T-helper 2 cell treated with Interferon-gamma antibody and Interleukin-4, amounts not matched to agents 5 μg/mL and 100 μg/mL, for 36 hours (primary cell): ENCODE measurements at places on chromosomes 5 and 9.
A peak's percentile ranks its signal among the peaks of the same experiment; 100 is the strongest.

DNA sequence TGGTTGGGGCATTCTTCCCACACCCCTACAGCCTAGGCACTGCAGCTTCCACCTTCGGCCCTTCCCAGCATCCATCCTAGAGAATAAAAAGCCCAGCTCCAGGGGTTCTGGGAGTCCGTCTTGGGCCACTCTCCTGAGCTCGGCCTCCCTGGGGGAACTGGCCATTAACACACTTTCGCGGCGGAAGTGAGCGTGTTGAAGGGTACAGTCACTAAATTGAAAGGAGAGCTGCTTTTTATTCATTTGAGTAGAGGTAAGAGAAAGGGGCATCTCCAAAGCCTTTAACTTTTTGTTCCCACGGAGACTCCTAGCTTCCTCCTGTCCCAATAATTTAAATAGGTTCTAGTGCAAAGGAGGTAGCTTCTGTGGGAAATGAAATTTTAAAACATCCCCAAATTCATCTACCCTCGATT, 31.0 kb upstream of the NFIB start:
- no peak overlapping the region for H3K4me3 ChIP-seq
- no peak for DNase-seq
- no peaks in the 10 kb centered on the region for H3K36me3 ChIP-seq
- H3K4me1 ChIP-seq = peaks cover 2% of the 10 kb centered on the region
- H3K27me3 ChIP-seq = peaks cover 38% of the 10 kb centered on the region

GRCh38 chr9:90044710-90045151, 439.9 kb downstream of the GADD45G start:
- peaks cover 3% of the 10 kb centered on the region for H3K27me3 ChIP-seq
- H3K27ac ChIP-seq = peak overlapping the region; percentile 0
- H3K4me1 ChIP-seq = peaks cover 12% of the 10 kb centered on the region
- H3K4me3 ChIP-seq = no peak overlapping the region

DNA sequence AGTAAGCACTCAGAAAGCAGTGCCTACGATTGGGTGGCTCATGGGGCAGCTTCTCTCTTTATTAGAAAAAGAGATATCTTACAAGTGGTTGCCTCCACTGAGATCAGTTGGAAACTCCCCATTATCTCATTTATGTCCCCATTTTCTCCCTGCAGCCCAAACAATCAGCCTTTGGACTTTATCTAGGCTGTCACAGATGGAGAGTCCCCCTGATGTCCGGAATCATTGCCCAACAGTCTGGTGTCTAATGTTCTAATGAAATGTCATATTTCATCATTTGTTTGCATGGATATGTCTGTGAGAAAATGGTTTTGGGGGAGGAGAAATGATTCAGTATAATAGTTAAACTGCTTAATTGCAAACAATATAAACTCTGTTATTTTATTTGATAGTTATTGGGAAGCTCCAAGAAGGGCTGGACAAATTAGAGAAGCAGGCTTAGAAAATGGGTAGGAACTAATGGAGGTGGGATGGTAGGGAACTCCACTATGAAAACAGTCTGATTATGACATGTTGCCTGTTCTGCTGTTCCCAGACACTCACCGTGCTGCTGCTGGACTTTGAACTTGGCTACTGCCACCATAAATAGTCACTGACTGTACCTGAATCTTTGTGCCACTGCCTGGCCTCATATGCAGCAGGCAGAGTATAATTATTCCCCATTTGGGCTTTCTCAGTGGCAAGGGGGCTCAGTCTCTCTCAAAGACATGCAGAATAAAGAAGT, 38.3 kb upstream of the SMAD5 start:
- no peaks in the 10 kb centered on the region for H3K36me3 ChIP-seq
- H3K27me3 ChIP-seq = peaks cover 22% of the 10 kb centered on the region
- no peaks in the 10 kb centered on the region for H3K4me1 ChIP-seq
- no peak for DNase-seq

- H3K4me1 ChIP-seq = peaks cover 12% of the 10 kb centered on the region
- no peak for DNase-seq
- peaks cover 2% of the 10 kb centered on the region for H3K36me3 ChIP-seq
- peak overlapping the region; percentile 90 for H3K4me3 ChIP-seq
- peaks cover 64% of the 10 kb centered on the region for H3K27me3 ChIP-seq
These were observed 586 bp upstream of the FCHO2 start for GRCh38 chr5:72955143-72955767.

DNA sequence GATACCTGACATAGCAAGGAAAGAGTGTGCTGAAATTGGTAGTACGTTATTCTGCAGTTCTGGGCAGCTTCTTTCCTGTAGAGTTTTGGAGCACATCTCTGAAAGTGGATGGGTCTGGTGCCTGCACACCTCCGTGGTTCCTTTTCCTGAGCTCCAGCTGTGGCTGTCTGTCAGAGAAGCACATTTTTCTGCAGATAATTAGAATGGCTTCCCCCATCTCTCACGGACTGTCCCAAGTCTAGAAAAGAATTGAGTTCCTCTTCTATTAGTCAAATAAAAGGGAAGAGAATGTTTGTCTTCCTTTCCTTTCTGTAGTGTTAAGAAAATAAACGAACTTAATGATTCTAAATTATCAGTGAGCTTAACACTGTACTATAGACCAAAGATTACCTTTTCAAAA, 55.7 kb downstream of the VCAN start:
- DNase-seq = no peak
- H3K36me3 ChIP-seq = no peaks in the 10 kb centered on the region
- peaks cover 6% of the 10 kb centered on the region for H3K27me3 ChIP-seq
- H3K27ac ChIP-seq = no peak overlapping the region

GRCh38 chr5:20360263-20360662, 372.3 kb upstream of the CDH18 start:
- no peak overlapping the region for H3K4me3 ChIP-seq
- H3K27me3 ChIP-seq = no peaks in the 10 kb centered on the region
- no peak overlapping the region for H3K27ac ChIP-seq
- DNase-seq = no peak
- no peaks in the 10 kb centered on the region for H3K36me3 ChIP-seq
- H3K4me1 ChIP-seq = no peaks in the 10 kb centered on the region

DNA sequence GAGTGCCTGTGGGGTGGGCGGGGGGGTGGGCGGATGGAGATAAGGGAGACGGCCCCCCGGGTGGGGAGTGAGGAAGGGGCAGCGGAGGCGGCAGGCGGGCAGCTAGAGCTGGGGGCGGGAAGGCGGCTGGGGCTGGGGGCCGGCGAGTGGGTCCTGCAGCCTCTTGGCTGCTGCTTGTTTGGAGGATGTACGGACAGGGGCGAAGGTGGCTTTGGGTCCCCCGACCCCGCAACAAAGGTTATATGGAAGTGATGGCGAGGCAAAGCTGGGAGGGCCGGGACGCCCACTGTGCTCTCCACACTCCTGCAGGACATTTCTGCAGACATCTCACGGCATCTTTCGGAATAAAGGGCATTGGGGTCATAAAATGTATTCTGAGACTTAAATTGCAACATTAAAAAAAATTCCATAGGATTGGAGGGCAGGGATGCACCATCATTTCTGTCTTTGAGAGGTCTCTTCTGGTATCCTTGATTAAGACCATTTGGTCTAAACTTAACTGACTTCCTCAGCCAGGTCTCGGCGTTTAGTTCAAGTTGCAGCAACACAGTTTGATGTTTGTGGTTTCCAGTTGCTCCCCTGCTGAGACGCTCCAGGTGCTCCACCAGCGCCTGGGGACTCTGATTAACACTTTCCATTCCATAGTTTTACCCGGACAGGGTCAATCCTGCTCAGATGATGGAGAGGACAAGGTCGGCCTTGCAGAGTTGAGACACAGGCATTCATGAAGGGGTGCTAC, 101.6 kb upstream of the SSBP2 start:
- H3K27ac ChIP-seq = peak overlapping the region; percentile 80
- H3K4me3 ChIP-seq = peak overlapping the region; percentile 84
- peak; percentile 16 for DNase-seq
- peaks cover 3% of the 10 kb centered on the region for H3K36me3 ChIP-seq
- H3K4me1 ChIP-seq = peaks cover 43% of the 10 kb centered on the region

DNA sequence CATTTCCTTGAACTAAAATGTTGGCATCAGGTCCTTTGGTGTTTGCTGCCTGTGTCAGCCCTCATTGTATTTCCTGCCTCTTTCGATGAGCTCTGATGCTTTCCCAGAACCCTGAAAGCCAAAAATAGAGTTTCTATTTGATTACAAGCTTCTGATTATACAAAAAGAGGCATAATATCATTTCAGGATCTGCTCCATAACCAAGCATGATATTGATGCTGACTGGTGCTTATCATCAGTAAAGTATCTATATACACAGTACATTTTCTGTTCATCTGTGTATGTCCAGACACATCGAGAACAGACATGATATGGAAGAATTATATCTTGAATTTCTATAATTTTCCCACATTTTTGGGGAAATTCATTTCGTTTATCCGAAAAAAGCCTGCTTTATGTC, 58.6 kb downstream of the SEMA6A start:
- no peak overlapping the region for H3K4me3 ChIP-seq
- H3K4me1 ChIP-seq = no peaks in the 10 kb centered on the region
- no peaks in the 10 kb centered on the region for H3K27me3 ChIP-seq
- DNase-seq = no peak
- no peaks in the 10 kb centered on the region for H3K36me3 ChIP-seq
- no peak overlapping the region for H3K27ac ChIP-seq

- peaks cover 34% of the 10 kb centered on the region for H3K4me1 ChIP-seq
- DNase-seq = no peak
- peak overlapping the region; percentile 70 for H3K4me3 ChIP-seq
- H3K27ac ChIP-seq = peak overlapping the region; percentile 86
- H3K36me3 ChIP-seq = peaks cover 29% of the 10 kb centered on the region
These were observed 7.5 kb downstream of the DOCK8 start for GRCh38 chr9:221989-222776.

GRCh38 chr9:20930836-20931235, 100.6 kb downstream of the HACD4 start:
- H3K4me1 ChIP-seq = peaks cover 9% of the 10 kb centered on the region
- no peak overlapping the region for H3K4me3 ChIP-seq
- no peaks in the 10 kb centered on the region for H3K27me3 ChIP-seq
- peaks cover 17% of the 10 kb centered on the region for H3K36me3 ChIP-seq

DNA sequence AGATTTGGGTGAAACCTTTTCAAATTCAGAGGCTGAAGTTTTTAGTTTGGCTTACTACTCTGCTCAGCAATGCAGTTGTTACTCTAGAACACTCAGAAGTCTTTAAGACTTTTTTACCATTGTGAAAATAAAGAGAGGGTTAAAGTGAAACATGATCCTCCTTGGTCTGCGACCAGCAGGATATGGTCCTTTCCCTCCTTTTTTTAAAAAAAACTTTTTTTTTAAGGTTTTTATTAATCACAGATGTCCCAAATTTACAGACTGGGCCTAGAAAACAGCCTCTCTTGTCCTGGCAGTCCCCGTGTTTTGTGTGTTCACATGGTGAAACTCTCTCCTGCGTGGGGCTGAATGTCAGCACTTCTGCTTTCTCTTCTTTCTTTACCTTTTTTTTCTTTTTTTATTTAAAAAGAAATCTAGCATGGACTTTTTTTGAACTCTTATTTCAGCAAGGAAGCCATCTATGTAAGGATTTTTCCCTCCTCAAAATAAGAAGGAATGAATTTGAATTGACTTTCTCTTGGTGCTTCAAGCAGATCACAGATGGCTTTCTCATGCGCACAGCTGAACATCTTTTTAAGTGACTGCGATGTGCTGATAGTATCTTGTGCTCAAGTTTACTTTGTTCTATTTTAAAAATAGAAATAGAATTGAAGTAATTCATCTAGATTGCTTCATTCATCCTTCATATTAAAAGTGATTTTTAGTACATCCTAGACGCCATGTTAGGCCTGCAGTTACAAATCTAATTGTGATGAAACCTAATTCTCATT, 128.7 kb upstream of the OTULINL start:
- no peaks in the 10 kb centered on the region for H3K27me3 ChIP-seq
- no peak overlapping the region for H3K4me3 ChIP-seq

- peaks cover 12% of the 10 kb centered on the region for H3K36me3 ChIP-seq
- H3K27ac ChIP-seq = no peak overlapping the region
- no peak for DNase-seq
These were observed 68.8 kb downstream of the ELL2 start for GRCh38 chr5:95892784-95893354.

DNA sequence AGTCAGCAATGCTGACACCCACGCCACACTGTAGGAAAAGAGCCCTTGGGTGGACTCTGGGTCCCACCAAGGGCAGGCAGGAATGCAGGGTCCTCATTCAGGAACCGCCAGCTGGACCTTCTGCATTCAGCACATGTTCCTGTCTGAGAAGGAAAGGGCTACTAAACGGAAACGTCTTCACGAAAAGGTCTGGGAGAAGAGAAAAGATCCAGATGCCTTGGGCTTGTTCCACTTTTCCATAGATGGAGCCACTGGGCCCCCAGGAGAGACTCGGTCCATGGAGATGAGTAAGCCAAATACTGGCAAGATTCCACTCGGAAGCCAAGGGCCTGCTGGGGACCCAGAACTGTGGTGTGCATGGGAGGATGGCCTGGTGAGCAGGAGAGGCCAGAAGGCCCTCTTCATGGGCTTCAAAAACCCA, 38.4 kb downstream of the LHFPL2 start:
- no peaks in the 10 kb centered on the region for H3K4me1 ChIP-seq
- H3K36me3 ChIP-seq = no peaks in the 10 kb centered on the region
- peaks cover 21% of the 10 kb centered on the region for H3K27me3 ChIP-seq
- H3K4me3 ChIP-seq = no peak overlapping the region
- no peak overlapping the region for H3K27ac ChIP-seq

GRCh38 chr9:79256691-79257213, 315.0 kb upstream of the TLE4 start:
- no peak for DNase-seq
- H3K4me3 ChIP-seq = no peak overlapping the region
- no peaks in the 10 kb centered on the region for H3K27me3 ChIP-seq

DNA sequence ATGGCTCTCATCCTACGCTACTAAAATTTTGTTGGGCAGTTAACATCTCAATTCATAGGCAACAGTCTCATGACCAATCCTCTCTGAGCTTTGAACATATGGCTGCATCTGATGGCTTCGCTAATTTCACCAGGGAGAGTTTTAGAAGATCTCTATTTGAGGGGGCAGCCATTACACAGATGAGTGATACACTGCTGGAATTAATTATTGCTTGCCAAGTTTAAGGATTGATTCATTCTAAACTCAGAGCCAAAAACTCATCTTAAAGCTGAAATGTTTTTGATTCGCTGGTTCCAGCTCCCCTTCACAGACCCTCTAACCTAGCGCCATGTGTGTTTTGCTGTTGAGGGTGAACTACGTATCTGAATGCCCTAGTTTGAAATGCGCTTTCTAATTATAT, 519.9 kb upstream of the WWC1 start:
- H3K4me3 ChIP-seq = no peak overlapping the region
- H3K27ac ChIP-seq = no peak overlapping the region
- no peaks in the 10 kb centered on the region for H3K36me3 ChIP-seq
